Activated CD4-positive, CD25-positive, alpha-beta regulatory T cell (primary cell): ENCODE measurements at places on chromosomes 5 and 9.

- no peak for DNase-seq
Observed at GRCh38 chr9:108478431-108479332, 377.1 kb downstream of the ACTL7B start.

DNA sequence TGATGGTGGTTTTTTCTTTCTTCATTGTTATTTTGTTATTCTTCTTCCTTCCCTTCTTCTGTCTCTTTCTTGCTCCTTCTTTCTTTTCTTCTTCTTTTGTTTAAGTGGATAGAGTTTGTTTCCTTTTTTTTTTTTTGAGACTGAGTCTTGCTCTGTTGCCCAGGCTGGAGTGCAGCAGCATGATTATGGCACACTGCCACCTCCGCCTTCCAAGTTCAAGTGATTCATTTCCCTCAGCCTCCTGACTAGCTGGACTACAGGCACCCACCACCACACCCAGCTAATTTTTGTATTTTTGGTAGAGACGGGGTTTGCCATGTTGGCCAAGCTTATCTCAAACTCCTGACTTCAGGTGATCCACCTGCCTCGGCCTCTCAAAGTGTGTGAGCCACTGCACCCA, 40.3 kb downstream of the JAK2 start:
- DNase-seq = no peak

- DNase-seq = no peak
Observed at GRCh38 chr5:173474881-173475287, 141.6 kb downstream of the BOD1 start.

- DNase-seq = no peak
Observed at GRCh38 chr9:124693403-124693802, 77.7 kb downstream of the NR6A1 start.

DNA sequence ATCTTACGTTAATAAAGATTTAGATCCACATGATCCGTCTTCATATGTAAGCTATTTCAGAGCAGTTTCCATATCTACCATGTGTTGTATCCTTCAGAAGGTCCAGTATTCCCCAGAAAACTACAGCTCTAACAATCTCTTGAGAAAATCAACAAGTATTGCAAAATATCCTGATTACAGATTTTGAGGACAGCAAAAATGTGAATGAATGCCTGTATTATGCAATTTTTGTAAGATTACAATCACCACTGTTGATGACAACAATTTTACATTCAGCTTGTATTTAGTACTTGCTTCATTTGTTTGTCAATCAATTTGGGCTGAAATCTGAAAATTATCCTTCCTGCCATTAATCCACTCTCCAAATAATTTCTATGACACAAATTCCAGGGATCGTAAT, 43.0 kb upstream of the FLT4 start:
- DNase-seq = no peak

DNA sequence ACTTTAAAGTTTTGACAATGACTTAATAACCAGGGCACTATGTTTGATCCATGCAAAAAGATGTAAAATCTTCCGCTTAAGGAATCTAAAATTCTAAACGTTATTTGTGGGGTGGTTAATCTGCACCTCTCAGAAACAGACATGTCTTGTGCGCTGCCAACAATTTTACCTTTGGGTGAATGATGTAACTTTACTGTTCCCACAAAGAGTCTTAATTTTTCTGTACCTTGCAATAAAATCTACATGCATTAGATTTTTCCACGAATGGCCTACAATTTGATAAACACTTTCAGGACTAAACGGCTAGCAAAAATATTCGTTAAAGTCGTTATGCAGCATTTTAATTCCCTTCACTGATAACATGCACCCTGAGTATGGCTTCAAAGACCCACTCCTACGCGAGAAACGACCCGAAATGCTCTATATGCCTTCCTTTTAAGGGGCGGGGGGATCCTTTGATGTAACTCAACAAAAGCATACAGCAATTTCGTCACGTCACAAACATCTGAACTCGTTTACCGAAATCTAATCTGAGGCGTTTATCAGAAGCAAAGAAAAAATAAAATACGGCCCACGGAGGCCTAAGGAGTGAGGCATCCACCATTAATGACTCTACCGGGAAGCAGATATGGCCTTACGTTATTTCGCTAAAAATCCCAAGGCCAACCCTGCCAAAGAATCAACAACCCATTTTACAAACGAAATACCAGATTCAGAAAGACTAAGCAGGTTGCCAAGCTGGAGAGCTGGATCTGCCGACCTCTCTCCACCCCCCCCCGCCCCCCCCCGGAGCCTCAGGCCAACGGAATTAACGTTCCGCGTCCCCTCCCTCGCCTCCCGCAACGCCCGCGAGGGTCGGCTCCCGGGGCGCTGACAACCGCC, 621 bp downstream of the AK6 start:
- no peak for DNase-seq

DNA sequence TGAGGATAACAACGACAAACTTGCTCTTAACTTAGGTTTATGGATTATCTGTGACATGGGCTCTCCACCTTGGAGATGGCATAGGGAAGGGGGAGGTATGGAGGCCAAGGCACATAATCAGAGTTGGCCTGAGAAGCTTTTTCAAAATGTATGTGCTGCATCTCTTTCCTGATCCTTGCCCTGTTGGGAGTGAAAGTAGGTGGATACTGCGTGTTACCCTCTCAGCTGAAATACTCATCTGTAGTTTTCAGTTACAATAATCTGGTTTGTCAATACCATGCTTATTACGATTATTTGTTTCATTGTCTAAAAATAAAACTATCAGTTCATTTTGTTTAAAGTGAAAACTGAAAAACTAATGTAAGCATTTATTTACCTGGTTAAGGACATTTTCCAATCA, 86.7 kb downstream of the SLC44A1 start:
- DNase-seq = no peak

GRCh38 chr9:123377211-123377971, 21.4 kb downstream of the CRB2 start:
- no peak for DNase-seq

DNA sequence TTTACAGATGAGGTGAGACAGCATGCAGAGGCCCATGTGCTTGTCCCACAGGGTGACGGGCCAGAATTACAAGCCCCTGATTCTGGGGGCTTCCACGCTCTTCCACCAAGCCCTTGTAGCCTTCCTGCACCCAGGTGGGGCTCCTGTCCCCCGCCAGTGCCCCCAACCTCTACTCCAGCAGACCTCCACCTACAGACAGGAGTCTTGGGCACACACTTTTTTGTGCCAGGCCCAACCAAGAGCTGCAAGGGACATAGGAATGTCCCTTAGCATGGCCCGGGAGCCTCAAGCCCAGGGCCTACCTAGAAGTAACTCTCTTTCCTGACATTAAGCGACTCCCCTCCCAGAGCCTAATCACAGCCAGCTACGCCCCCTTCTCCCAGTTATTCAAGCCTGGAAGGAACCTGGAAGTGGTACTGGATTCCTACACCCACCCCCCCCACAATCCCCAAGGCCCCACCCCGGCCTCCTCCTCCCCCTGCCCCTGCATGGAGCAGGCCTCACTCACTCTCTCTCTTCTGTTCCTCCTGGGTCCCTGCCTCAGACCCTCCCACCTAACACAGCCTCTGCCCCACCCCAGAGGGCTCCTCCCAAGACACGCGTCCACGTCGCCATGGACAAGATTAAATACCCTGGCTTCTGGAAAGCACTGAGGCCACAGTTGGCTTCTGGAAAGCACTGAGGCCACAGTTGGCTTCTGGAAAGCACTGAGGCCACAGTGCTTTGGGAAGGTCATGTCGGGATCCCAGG, 30.5 kb downstream of the ADAMTS2 start:
- DNase-seq = no peak
